ENCODE measurements at places on chromosomes 7 and 10. TPM values are rescaled to one million over a fixed set of nuclear protein-coding genes. Genes with fewer than 3 reads are reported as not detected.

The AKR1C2 gene
- total RNA-seq: 12.7 TPM

The TRRAP gene
- total RNA-seq: 22.9 TPM

The RBP3 gene
- under 0.01 TPM for total RNA-seq

The CAPZA2 gene
- 223 TPM for total RNA-seq

The EPHA1 gene
- not detected for total RNA-seq

The CALML5 gene
- not detected for total RNA-seq

The GLRX3 gene
- 61.4 TPM for total RNA-seq

The GHRHR gene
- total RNA-seq: not detected

The ZNF248 gene
- total RNA-seq: 19.9 TPM

The IDI2 gene
- total RNA-seq: not detected

The TPST1 gene
- 13.6 TPM for total RNA-seq

The WASHC2A gene
- 33.3 TPM for total RNA-seq

The HOXA6 gene
- not detected for total RNA-seq

The ARL5B gene
- total RNA-seq: 8.7 TPM

The C7orf33 gene
- not detected for total RNA-seq

The EPHB4 gene
- 26.2 TPM for total RNA-seq

The EBLN1 gene
- not detected for total RNA-seq

The HTR5A gene
- not detected for total RNA-seq

The OR9A2 gene
- not detected for total RNA-seq

The CCDC172 gene
- not detected for total RNA-seq

The CYP26A1 gene
- not detected for total RNA-seq

The SVOPL gene
- total RNA-seq: not detected

The NEBL gene
- total RNA-seq: 2.9 TPM

The ZNF804B gene
- total RNA-seq: not detected

The ZPBP gene
- total RNA-seq: not detected

The MKI67 gene
- 0.17 TPM for total RNA-seq

The NEUROD6 gene
- not detected for total RNA-seq

The HKDC1 gene
- 1.5 TPM for total RNA-seq

The HECTD2 gene
- 21.7 TPM for total RNA-seq

The LBX1 gene
- total RNA-seq: not detected

The SYCE1 gene
- total RNA-seq: not detected

The FAM24B gene
- 1.2 TPM for total RNA-seq

The RNLS gene
- total RNA-seq: 9.8 TPM

The NPSR1 gene
- total RNA-seq: not detected

The NUTM2A gene
- total RNA-seq: 3.5 TPM

The CH25H gene
- total RNA-seq: 2.2 TPM

The PIK3CG gene
- total RNA-seq: 1.8 TPM

Data from esophagus muscularis mucosa (tissue), 4 donors.